ENCODE measurements at places on chromosomes 7 and 10.

- DNase-seq: no peak
Measured at GRCh38 chr7:105796365-105796764, 80.0 kb downstream of the ATXN7L1 start.

- no peak for DNase-seq
Measured at GRCh38 chr10:64558094-64558835, 1037.1 kb downstream of the REEP3 start.

GRCh38 chr10:114902151-114902550, 35.8 kb upstream of the TRUB1 start:
- DNase-seq: no peak

DNA sequence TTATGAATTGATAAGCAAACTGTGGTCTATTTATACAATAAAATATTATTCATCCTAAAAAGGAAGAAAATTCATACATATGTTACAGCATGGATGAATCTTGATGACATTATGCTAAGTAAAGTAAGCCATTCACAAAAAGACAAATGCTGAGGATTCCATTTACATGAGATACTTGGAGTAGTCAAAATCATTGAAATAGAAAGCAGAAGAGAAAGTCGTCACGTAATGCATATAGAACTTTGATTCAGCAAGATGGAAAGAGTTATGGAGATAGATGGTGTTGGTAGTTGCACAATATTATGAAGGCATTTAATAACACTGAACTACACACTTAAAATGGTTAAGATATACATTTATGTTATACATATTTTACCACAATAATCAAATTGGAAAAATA, 309.7 kb upstream of the KLF6 start:
- DNase-seq: no peak

DNA sequence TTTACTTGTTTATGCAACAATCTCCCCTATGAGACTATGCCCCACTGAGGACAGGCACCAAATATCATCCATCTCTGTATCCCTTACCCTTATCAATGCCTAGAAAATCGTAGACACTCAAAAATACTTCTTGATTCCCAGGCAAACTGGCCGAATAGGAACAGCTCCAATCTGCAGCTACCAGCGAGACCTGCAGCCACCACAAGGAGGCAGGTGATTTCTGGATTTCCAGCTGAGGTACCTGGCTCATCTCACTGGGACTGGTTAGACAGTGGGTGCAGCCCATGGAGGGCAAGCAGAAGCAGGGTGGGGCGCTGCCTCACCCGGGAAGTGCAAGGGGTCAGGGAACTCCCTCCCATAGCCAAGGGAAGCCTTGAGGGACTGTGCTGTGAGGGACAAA, 10.8 kb upstream of the PPP1R3C start:
- no peak for DNase-seq

Data from fibroblast of skin of left biceps (primary cell).